ENCODE measurements at places on chromosomes 12 and 14.

DNA sequence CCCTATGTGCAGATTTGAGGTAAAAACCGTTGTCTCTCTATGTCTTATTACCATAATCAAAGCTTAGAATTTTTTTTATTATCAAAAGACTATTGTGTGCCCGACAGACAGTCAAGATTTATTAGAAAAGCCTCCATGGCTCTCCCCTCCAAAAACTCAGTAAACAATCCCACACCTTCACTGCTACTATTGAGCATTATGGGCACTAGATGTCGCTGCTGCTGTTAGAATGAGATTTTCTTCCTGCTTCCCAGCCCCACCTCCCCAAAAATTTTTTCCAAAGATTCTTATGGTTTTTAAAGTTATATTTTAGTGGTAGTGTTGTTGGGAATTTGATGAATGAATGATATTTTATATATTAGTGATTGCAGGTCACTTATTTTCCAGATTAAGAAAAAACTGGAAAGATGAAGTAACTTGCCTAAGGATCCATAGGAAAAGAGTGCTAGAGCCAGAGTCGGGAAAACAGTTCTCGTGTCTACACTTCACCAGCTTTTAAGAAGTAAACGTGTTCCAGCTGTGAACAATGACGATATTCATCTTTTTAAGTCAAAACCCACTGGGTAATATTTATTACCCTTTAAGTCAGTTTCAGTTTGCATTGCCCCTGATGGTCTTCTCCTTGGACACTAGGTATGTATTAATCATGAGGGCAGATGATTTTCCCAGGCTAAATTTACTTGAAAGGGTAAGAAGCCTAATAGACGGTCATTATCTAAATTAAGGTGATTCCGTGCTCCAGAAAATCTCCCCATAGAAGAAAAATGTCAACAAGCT is 12.2 kb upstream of the FOXG1 start:
- no peak for ATAC-seq

DNA sequence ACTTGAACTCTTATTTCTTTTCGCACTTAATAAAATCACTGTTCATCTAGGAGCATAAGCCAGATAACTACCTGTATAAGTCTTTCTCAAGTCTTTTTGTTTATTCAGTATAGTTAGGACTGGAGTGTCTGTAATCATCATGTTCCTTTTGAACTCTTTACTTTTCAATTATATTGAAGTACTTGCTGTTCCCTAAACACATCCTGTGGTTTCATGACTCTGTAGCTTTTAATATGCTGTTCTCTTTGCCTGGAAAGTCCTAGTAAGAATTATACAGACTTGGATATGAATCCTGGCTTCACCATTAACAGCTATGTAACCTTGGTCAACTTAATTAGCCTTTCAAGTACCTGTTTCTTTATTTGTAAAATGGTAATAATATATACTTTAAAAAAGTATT is 88.2 kb downstream of the CCDC91 start:
- no peak for ATAC-seq

GRCh38 chr12:127636882-127637281 is 630.1 kb upstream of the TMEM132C start:
- ATAC-seq: no peak

DNA sequence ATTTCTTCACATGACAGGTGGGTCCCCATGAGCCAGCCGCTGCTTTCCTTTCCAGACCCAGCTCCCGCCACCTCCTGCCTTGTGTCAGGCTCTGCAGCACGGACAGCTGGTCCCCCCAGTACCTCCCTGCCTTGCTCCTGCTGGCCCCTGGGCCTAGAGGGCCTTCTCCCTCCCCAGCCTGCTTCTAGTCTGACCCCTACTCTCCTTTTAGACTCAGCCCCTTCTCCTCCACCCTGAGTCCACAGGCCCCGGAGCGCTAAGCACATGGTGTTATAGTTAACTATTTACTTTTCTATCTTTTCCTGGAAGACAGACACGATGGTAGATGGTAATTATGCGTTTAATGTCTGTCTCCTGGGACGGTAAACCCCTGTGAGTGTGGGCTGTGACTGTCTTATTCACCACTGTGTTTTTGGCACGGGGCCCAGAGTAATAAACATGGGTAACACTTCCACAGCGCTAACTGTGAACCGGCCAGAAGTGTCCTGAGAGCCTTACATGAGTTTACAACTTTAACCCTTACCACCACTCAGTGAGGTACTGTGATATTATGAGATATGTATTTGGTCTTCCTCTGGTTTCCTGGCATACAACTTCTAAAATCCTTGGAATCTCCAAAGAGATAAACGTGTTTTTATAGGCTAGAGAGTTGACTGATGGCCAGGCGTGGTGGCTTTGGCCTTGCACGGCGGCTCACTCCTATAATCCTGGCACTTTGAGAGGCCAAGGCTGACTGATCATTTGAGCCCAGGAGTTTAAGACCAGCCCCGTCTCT is 41.2 kb downstream of the DGLUCY start:
- peak; percentile 57 for ATAC-seq

DNA sequence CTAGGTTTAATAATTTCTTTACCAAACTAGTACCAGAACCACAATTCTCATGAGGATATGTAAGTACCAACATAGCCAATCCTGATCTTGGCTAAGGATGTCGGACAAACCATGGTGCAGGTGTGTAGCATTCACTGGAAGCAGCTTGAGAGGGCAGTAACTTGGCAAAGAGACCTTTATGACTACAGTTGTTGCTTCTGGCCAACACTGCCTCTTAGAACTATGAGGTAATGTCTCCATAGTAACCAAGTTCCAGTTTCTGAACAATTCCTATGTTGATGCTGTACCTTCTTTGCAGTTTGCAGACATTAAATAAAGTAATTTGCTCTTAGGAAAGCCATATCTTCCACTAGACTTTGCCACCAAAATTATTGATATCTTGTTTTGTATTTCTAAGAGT is at the start of gene LMNTD1:
TSS of gene LMNTD1 (minus strand) at position 186 of the 400 bp plus-strand sequence. CDS start 324 bp downstream, outside the sequence.
- ATAC-seq: no peak

DNA sequence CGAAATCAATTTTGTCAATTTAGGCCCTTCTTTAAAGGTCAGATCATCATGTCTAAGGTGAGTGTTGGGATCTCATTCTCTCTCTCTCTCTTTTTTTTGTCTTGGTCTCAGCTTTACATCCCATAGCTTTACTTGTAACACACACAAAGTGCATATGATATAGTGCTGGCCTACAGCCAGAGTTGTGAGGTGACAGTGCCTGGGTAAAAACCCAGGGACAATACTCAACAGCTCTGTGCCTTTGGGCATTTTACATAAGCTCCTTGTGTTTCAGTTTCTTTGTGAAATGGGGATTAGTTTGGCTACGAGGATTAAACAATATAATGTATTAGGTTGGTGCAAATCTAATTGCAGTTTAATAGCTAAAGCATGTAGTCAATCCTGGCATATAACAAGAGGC is 40.2 kb downstream of the GRIP1 start:
- ATAC-seq: no peak

DNA sequence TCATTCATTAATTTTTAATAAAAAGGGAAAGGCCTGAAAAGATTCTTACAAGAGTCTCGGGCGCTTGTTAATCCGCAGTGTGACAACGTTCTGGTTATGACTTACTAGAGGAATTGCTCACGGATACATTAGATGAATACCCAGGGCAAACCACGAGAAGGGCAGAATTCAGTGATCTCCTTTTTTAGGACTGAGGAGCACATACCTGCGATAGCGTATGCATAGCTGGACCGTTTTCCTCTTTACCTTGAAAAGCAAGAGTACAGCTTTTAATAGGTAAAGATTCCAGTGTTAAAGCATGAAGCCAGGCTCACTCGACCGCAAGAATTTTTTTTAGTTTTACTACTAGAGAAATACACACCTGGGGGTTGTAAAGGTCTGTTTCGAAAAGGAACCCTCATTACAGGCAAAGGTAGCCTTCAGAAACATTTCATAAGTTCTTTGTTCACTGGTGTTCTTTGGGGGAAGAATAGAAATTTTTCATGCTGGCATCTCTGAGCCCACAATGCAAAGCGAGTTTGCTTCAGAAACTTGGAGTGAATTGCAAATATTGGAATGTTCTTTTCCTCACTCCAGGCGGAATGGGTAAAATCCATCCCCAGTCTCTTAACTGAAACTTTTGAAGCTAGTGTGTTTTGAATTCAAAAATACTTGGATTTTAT is 953 bp downstream of the MAPK1IP1L start:
- no peak for ATAC-seq

- ATAC-seq: no peak
These were observed 426.2 kb downstream of the ZFP36L1 start for GRCh38 chr14:68366656-68367055.

GRCh38 chr12:120849765-120850164 is 54.4 kb downstream of the SPPL3 start:
- ATAC-seq: no peak

DNA sequence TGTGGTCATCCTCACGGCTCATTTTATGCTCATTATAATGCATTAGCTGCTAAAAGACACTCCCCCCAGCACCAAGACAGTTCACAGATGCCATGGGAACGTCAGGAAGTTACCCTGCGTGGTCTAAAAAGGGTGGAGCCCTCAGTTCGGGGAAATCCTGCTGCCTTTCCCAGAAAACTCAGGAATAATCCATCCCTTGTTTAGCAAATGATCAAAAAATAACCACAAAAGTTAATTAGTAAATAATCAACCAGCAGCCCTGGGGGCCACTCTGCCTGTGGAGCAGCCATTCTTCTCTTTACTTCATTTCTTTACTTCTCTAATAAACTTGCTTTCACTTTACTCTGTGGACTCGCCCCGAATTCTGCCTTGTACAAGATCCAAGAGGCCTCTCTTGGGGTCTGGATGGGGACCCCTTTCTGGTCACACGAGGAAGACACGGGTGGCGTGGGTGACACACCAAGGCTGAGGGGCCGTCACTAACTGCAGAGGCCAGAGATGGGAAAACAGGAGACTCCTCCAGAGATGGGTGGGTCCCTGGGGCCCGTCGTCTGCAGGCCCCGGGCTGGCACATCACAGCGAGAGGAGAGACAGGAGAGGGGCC is 65.5 kb downstream of the NOC4L start:
- ATAC-seq: no peak

GRCh38 chr12:103422328-103422727 is 73.4 kb downstream of the C12orf42 start:
- no peak for ATAC-seq

DNA sequence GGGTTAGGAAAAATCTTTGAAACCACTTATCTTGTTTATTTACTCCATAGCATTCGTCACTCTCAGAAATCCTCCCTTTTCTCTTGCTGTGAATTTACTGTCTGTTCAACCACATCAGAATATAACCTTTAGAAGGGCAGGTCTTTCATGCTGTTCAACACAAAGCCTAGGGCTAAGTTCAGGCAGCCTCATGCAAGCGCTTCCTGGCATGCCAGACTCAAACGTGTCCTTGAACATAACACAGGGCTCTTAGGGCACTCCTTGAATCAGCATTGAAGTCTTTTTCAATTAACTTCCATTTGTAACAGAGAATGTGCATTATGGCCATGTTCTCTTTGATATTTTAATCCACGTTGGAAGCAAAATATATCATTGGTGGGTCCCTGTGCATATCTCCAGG is 377.7 kb downstream of the GLT1D1 start:
- no peak for ATAC-seq

DNA sequence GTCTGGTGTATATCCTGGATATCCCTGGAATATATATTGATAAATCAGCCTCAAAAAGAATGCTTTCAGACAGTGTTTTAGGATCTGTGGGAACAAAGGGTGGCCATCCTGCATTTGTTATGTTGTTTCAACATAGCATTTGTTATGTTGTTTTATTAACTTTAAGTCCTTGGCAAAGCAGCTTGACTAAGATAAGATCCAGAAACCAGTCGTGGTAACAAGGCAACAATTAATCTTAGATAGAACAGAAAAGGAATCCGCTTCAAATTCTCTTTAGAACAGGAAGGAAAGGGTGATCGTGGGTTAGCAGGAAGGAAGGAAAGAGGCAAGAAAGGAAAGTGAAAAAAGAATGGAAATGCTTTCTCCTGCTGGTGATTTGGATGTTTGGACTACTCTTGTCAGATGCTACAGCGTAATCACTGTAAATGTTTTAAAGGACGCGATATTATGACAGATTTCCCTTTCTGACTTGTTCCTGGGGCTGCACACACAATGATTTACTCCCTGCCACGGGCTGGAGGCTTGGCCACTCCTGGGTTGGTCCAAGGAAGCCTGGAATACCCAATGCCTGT is 443.3 kb downstream of the DPF3 start:
- no peak for ATAC-seq

DNA sequence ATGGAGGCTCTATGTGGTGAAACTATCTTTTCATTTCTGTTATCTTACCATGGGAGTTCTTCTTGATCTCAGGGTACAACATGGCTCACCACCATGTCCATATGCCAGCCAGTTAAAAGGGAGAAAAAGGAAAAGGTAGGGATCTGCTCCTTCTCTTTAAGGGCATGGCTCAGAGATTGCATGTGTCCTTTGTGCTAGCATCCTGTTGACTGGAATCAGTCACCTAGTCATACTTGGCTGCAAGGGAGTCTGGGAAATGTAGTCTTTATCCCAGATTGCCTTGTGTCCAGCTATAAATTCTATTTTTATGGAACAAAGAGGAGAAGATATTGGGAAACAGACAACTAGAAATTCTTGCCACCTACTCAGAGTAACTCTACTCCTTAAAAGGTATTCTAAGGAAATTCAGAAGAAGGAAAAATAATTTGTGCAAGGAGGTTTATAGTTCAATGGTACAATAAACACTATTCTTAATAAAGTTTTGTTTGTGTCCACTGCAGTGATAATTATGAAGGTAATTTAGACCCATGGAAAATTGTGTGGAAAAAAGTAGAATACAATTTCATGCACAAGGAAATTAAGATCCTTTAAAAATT is 86.4 kb upstream of the RPH3A start:
- ATAC-seq: no peak

GRCh38 chr14:104343294-104343625 is 204.9 kb downstream of the KIF26A start:
- ATAC-seq: no peak

- no peak for ATAC-seq
These were observed 163.1 kb downstream of the GCH1 start for GRCh38 chr14:54739514-54739913.

- ATAC-seq: peak; percentile 89
These were observed 13.1 kb downstream of the KRT83 start for GRCh38 chr12:52307836-52308805.

DNA sequence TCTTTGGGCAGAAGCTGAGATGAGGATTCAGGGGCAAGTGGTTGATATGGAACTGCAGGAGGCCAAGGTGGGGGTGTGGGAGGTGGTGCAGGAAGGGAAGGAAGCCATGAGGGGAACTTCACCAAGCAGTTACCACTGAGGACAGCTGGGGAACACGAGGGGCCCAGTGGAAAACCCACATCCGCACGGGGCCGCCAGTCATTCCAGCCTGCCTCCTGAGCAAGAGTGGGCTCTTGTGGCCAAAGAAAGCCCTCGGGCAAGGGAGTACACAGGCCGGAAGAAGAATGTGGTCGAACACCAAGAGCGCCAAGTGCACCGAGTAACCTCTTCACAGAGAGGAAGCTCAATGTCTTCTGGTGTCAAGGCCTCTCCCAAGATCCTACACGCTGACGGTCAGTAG is 252.2 kb upstream of the FOXN3 start:
- ATAC-seq: no peak

DNA sequence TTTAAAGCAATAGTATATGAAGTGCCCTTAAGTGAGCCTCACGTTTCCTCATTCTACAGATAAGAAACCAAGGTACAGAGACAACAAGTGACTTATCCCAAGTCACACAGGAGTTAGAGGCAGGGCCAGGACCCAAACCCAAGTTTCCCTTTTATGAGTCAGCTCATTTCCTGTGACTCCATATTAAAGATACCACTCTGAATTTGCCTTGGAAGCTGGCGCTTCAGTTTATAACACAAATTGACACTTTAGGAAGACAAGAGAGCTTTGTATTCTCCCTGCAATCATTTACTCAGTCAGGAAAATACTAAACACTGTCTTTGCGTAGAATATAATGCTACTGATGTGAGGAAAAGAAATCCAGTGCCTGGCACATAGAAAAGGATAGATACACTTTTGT is 43.2 kb downstream of the MYBPC1 start:
- no peak for ATAC-seq

All from gastroesophageal sphincter (tissue), 4 donors.